Glomerular endothelial cell (primary cell): ENCODE measurements at places on chromosomes 12 and 14.

GRCh38 chr12:62785941-62786559 lies 148.9 kb downstream of the PPM1H start:
- peak; percentile 97 for DNase-seq

DNA sequence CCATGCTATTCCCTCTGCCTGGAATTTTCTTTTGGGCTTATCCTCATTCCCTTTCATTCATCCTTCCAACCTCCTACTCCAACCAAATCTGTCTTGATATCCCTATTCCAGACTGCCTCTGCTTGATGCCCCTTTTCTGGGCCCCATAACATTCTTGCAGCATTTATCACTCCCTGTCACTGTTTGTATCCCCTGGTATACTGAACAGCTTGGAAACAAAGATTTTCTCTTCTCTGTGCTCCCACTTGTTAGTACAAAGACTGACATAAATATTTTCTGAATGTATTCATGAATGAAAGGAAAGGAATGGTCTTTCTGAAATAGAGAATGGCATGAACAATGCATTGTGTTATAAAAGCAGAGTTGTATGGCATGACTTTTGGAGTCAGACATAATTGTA lies 7.5 kb downstream of the IRAK4 start:
- no peak for DNase-seq

DNA sequence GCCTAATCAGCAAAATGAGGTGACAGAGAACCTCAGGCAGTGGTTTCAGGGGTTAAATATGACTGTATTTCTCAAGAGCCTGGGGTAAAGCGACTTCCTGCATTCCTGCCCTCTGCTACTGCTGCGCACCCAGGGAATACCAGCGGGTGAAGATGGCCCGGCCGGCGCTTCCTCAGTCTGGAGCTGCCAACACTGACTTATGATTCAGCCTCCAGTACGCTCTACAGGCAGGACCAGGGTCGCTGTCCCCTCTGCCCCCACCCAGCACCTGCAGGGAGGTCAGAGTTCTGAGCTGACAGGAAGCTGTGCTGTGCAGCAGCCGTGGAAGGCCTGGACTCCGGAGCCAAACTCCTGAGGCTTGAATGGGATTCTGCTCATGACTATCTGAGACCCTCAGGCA lies 127.9 kb downstream of the PIWIL1 start:
- no peak for DNase-seq

DNA sequence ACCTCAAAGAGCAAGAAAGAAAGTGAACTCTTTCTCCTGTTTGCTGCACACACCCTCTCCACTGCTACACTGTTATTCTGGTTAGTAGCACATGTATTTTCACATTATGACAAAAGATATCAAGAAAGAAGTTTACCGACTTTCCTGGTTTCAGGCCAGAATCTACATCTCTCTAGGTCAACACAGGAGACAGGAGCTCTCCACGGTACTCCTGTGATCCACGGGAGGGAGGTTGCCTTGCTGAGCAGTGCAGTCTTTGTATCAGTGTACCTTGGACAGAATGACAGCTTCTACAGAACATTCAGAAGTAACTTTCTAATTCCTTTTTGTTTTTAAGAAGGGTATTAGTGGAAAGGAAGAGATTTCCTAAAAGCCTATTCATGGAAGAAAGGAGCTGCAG lies 805.6 kb downstream of the NRXN3 start:
- no peak for DNase-seq

DNA sequence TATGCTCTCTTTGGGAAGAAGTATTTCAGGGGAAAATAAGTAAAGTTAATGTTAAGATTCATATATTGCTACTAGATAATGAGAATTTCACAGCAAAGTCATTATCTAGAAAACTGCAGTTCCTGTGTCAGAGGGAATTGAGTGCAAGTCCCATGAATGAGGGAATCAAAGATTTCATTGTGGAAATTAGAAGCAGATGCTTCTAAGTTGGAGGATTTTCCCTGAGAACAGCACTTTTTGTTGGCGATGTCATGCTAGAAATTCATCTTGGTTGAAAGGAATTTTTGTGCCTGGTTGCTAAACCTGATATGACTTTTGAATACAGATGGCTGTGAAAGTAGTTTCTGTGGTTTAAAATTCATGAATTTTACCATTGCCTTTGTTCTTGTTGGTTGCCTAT lies 25.6 kb downstream of the FRMD6 start:
- no peak for DNase-seq

DNA sequence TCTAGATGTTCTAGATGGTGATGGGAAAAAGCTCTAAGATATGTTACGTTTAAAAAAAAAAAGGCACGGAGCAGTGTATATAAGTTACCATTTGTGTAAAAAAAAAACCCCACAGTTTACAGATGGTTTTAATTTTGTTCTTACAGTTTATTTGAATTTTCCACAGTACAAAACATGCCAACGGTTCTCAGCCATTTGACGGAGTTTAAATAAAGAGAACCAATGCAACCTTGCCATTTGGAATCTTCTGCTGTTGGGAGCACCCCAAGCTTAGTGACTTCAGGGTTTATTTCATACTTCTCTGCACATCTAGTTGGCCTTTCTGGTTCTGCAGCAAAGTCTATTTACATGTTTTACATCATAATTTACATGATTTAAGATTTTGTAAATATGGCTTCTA lies 7.7 kb upstream of the HPD start:
- DNase-seq, result no peak

- no peak for DNase-seq
Measured at GRCh38 chr12:59600171-59600570, 4.3 kb downstream of the SLC16A7 start.
